ENCODE measurements at places on chromosomes 12 and 14.

- peak; percentile 49 for DNase-seq
Observed at GRCh38 chr12:54394281-54394719, 9.8 kb upstream of the ZNF385A start.

DNA sequence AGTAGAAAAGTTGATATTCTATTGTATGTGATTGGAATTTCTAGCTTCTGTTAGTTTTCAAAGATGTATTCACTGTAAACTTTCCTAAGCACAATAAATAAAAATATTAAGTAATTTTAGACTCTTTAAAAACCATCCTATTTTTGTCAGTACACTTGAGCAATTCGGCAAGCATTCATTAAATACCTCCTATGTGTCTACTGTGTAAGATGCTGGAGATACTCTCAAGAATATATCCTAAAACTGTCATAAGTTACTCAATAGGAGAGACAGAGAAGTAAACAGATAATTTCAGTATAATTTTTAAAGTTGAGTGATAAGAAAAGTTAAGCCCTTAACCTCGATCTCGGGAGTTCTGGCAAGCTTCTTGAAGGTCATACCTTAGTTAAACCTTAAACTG, 46.1 kb downstream of the FANCM start:
- DNase-seq = no peak

DNA sequence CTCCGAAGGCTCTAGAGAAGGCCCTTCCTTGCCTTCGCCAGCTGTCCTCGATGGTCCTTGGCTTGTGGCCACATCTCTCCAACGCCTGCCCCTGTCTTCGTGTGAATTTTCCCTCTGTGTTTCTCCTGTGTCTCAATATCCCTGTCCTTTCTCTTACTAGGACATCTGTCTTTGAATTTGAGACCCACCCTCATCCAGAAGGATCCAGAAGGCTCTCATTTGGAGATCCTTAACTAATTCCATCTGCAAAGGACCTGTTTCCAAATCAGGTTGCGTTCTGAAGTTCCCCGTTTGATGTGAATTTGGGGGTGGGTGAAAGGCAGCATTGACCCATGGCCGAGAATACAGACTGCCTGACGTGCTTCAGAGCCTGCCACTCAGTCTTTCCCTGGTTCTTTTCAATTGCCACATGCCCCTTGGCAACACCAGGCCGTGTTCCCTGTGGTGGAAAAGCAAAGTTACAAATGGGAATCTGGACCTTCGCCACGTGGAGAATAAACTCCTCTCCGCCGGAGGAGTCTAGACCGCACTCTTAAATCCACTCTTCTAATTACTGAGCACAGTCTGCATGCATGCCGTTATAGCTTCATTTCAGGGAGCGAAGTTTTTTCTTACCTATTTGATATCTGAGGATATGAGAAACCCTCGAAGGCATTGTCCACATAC, 158.8 kb downstream of the TMEM132C start:
- DNase-seq = no peak

DNA sequence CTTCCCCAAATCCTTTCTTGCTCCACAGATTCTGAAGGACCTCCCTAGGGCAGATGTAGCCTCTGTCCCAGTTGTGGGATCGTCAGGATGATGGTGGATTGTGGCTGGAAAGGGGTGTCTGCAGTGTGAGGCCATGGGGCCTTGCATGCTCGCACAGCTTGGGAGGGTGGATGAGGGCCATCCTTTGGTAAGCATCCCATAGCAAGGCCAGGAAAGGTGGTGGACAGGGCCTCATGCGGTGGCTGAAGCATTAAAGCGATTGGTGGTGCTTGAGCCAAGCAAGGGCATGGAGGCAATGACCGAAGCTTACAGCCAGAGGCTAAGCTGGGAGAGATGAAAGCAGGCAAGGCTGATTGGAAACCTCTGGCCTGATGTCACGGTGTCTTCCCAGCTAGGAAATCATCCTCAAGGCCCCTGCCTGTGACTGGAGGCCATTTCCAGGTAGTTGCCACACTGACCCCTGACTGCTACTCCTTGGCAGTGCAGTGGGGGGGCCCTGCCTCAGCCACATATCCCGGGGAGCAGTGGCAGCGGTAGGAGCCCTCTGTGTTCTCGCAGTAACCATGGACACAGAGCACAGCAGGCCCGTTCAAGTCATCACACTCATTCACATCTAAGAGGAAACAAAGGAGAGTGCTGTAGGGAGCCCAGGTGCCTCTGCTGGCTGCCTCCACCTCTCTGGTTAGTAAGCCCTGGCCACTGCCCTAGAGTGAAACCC, 7.0 kb downstream of the ISCA2 start:
- DNase-seq = no peak

DNA sequence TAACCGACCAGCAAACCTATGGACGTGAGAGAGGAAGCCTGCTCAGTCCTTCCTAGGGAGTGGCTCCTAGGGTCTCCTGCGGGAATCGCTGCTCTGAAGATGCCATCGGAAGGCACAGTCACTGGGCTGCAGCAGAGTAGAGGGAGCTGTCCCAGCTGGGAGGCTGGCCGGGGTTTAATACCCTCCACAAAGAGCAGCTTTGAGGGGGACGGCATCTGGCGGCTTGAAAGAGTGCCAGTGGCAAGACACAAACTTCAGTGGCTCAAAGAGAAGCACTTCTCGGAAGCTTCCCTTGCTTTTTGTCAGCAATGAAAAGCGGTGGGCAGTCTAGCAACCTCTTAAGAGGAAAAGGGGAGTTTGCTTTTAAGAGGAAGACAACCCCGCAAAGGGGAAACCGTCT, 114.6 kb downstream of the TMEM132C start:
- no peak for DNase-seq

GRCh38 chr12:101671833-101672232, 25.6 kb upstream of the CHPT1 start:
- no peak for DNase-seq

GRCh38 chr12:12714276-12715021, 2.7 kb upstream of the CDKN1B start:
- DNase-seq = no peak

DNA sequence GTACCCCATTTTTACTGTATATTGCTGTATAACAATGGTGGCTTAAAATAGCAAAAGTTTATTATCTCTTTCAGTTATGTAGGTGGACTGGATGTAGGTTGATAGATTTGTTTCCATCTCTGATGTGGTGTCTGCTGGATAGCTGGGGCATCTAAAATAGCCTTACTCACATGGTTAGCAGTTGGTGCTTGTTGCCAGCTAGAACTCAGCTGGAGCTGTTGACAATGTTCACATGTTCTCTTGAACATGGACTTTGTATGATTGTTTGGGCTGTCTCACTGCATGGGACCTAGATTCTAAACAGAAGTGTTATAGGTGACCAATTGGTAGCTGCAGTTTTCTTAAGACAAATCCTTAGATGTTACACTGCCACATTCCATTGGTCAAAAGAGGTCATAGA, 126.9 kb downstream of the GPHN start:
- DNase-seq = no peak

GRCh38 chr14:100303179-100303578, 3.1 kb downstream of the SLC25A29 start:
- peak; percentile 58 for DNase-seq

GRCh38 chr12:77816196-77816595, 14.5 kb upstream of the NAV3 start:
- no peak for DNase-seq

GRCh38 chr14:55911776-55912175, 206.4 kb upstream of the PELI2 start:
- no peak for DNase-seq

DNA sequence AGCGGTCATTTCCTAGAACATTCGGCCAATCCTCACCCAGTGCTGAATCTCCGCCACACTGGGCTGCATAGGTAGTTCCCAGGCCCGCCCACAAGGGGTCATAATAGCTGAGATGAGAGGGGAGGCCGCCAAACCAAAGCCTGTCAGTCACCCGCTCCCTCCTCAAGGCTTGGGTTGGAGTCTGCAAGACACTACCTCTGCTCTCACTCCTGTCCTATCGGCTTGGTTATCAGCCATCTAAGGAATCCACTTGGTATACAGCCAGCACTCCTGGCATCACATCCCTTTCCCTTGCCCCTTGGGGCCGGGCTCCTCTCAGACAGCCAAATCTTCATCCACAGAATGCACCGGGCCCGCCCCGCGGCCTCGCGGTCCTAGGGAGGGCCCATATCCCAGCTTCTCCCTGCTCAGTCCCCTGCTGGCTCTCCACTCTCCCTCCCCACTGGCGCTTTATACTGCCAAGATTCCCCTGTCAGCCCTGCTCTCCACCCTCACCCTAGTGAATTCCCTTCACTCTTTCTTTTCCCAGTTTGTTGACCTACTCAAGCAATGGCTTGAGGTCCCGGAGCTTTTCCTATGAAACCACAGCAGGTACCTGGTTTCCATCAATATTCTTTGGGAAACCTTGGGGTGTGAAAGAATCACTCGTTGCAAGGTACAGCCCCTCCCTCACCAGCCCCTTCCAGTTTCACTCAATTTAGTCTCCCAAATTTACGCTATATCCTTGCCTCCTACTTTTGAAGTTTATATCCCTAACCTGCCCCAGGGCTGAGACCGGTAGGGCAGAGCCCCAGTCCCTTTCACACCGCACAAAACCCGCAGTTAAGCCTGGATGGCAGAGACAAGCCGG, 1.4 kb downstream of the IFFO1 start:
- peak; percentile 82 for DNase-seq

GRCh38 chr12:21505888-21506287, 4.3 kb downstream of the GOLT1B start:
- no peak for DNase-seq

DNA sequence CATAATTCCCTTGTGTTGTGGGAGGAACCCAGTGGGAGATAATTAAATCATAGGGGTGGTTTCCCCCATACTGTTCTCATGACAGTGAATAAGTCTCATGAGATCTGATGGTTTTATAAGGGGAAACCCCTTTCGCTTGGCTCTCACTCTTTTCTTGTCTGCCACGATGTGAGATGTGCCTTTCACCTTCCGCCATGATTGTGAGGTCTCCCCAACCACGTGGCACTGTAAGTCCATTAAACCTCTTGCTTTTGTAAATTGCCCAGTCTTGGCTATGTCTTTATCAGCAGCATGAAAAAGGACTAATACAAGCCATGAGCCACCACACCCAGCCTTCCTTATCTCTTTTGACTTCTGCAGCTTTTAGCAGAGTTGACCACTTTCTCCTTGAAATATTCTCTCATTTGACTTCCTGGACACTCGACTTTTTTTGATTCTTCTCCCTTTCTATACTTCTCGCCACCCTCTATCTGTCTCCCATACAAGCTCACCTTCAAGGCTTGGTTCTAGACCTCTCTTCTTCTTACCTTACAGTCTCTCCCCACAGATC, 2.3 kb downstream of the MTERF2 start:
- no peak for DNase-seq

DNA sequence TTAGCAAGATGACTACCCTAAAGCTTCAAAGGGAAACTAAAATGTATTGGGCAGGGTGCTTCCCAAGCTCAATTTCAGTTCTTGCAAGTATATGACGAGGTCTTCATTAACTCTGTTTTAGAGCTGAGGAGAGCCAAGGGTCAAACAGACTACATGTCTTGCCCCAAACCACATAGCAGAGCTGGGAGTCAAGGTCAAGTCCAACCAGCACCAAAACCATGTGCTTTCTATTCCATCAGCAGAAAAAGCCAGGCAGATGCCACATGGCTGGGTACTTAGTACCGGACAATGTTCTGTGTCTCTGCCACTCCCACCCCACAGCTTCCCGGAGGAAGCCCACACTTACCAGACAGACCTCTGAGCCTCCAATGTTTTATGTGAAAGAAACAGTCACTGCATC, 17.6 kb downstream of the NID2 start:
- no peak for DNase-seq

GRCh38 chr12:11853126-11853525, 203.7 kb downstream of the ETV6 start:
- no peak for DNase-seq

DNA sequence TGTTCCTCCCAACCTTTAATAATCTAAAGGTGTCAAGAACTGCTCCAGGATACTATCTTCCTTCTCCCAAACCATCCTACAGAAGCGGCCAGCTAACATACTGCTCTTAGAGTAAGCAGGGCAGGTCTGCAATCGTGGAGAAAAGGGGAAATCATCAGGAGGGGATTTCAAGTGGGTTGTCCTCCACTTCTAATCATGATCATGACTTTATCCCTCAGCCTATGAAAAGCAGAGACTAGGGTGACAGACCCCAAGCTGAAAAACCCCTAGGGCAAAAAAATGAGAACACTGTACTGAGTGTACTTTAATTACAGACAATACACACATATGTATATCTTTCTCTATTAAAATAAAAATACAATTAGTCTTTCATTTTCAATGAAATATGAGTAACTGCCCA, 13.9 kb downstream of the DUSP16 start:
- no peak for DNase-seq

GRCh38 chr14:78083837-78084236, 86.3 kb upstream of the NRXN3 start:
- DNase-seq = no peak

GRCh38 chr12:124784871-124785572, 78.6 kb downstream of the SCARB1 start:
- no peak for DNase-seq

GRCh38 chr12:112188130-112188830, 62.9 kb downstream of the TRAFD1 start:
- DNase-seq = no peak

DNA sequence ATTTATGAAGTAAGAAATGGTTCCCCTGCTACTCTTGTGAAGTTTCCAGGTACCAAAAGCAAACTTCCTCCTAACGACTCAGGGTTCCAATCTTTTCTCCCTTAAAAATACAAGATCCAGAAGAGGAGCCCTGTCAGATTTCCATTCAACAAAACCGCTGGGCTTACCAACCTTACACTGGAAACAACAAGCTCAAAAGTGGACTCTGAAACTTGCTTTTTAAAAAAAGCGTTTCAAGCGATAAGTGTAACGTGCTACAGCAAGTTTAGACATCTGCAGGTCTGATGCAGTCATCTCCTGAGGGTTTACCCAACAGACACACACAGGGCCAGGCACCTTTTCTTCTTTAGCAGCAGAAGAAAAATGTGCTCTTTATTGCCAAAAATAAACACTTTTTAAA, 6.9 kb upstream of the CREBL2 start:
- no peak for DNase-seq

GRCh38 chr12:62588916-62589315, 122.3 kb downstream of the MON2 start:
- DNase-seq = no peak

DNA sequence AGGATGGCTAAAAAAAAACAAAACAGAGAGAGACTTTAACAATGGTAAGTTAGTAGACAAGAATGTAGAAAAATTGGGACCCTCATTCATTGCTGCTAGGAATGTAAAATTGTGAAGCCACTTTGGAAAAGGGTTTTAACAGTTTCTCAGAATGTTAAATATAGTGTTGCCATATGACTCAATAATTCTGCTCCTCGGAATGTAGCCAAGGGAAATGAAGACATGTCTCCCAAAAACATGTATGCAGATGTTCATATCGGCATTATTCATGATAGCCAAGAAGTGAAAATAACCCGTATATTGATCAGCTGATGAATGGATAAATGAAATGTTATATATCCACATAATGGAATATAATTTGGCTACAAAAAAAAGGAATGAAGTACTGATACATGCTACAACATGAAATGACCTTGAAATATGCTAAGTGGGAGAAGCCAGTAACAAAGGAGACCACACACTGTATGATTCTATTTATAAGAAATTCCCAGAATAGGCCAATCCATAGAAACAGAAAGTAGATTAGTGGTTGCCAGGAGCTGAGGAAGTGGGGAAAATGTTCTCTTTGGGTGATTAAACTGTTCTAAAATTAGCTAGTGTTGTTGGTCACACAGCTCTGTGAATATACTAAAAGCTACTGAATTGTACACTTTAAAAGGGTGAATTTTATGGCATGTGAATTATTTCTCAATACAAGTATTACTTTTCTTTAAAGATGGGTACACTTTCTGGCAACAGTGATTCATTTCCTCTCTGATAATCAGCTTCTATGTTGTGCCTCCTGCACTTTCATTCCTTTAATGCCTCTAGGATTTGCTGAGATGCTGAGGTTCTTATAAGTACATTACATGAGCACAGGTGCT, 132.5 kb downstream of the DAAM1 start:
- DNase-seq = no peak
